RCC 7860 (cell line): ENCODE measurements at places on chromosomes 11 and 22.
A peak's percentile ranks its signal among the peaks of the same experiment; 100 is the strongest.

- DNase-seq = no peak
Observed at GRCh38 chr22:35785181-35785923, 67.7 kb downstream of the APOL5 start.

GRCh38 chr11:75714211-75714610, 3.4 kb upstream of the MOGAT2 start:
- DNase-seq = no peak

DNA sequence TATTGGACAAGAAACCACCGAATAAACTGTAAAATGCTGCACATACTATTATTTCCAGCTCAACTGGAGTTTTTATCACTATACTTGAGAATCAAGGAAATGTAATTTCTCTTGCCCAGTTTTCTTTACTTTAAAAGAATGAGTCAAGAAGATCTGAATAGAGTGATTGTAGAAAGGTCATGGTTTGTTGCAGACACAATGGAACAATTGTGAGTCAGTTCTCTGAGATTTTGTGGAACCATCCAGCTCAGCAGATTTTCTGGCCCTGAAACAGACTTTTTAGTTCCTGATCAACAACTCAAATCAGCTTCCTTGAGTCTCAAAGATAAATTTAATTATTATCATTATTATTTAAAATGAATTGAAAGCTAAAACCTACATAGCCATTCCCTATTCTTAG, 1.3 kb downstream of the TCN1 start:
- peak; percentile 18 for DNase-seq

DNA sequence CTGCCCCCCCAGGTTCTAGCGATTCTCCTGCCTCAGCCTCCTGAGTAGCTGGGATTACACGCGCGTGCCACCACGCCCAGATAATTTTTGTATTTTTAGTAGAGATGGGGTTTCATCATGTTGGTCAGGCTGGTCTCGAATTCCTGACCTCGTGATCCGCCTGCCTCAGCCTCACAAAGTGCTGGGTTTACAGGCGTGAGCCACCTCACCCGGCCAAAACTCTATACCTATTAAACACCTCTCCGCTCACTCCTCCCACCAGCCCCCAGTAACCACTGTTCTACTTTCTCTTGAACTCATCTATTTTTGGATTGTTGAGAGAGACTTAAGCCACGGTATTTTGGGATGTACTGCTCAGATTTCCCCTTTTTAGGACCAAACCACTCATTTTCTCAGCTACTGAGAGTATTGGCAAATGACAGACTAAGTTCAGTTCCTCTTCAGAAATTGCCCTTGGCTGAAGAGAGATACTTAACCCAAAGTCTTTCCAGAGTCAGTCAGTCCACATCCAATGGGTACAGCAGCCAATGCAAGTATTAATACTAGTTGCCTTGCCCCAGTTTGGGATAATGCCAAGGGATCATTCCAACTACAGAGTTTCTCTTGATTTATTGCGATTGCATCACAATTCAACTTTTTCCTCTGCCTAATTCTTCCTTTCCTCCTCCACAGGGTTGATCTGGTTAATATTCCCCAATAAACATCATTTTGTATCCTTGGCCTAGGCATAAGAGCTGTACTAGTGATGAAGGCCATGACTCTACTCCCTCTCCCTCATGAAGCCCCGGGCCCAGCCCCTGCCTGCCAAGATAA, 36.8 kb upstream of the CSTF3 start:
- DNase-seq = no peak

GRCh38 chr11:78281511-78281910, 92.8 kb downstream of the USP35 start:
- DNase-seq = no peak

DNA sequence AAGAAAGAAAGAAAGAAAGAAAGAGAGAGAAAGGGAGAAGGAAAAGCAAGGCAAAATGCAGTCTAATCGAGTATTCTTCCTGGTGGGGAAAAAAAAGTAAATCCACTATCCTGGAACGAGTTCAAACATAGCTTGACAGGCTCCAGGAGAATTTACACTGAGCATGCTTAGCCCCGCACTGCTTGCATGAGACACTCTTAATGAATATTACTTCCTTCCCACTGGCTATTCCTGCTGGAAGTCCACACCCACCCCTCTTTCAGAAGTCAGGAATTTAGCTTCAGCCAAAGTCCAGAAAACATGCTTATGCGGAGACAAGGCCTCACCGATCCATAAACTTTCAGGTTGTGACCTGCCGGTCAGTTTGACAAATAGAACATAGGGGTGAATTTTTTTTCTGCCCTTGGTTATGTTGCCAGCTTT, 251.8 kb upstream of the BLID start:
- DNase-seq = no peak

DNA sequence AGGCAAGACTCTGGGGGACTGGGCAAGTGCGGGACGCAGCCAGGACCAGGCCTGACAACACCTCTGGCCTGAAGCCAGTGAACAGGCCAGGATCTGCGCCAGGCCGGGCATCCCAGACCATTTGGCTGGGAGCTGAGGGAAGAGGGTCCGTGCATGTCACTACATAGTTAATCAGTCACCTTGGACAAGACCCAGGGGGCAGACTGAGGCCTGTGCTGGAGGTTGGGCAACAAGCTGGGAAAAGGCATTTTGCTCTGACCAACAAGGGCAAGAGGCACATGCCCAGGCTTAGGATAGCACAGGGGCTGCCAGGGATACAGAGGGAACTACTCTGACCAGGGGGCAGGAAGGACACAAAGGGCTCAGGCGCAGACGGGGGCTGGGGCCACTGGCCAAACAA, 7.0 kb upstream of the CHADL start:
- no peak for DNase-seq

DNA sequence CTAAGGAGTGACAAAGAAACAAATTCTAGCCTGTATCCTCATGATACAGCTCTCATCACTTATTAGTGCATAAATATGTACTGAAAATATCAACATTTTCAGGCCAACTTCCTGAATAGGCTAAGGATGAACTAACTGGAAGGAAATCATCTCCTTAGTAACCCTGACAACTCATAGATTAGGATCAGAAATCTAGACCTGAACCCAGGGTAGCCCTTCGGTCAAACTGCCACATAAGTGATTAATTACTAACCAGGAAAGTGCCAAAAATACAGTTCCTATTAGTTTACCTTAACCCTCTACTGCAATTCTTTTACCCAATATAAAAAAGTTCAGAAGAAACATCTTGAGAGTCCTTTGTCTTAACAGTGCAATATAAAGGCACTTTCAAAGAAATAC, 40.0 kb downstream of the AMBRA1 start:
- DNase-seq = peak; percentile 54

- DNase-seq = no peak
Observed at GRCh38 chr11:71384561-71384960, 63.6 kb downstream of the DHCR7 start.

GRCh38 chr11:47917599-47918369, 62.6 kb upstream of the PTPRJ start:
- DNase-seq = peak; percentile 15

- no peak for DNase-seq
Observed at GRCh38 chr11:98456308-98456680, 564.5 kb upstream of the CNTN5 start.

GRCh38 chr11:60771879-60772525, 13.1 kb upstream of the MS4A10 start:
- DNase-seq = no peak

DNA sequence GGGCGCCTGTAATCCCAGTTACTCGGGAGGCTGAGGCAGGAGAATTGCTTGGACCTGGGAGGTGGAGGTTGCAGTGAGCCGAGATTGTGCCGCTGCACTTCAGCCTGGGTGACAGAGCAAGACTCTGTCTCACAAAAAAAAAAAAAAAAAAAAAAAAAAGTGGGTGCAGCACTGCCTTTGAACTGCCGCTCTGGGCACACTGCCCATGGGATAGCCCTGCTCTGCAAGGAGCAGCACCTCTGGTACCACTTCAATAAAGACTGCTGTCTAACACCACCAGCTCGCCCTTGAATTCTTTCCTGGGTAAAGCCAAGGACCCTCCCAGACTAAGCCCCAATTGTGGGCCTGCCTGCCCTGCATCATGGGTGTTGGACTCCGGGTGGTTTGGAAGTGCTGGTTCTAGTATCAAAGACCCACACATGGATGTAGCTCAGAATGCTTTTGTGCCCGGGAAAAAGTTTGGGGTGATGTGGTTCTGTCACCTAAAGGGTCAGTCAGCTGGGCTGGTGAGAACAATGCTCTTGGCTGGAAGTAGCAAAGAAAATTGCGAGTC, 444.3 kb downstream of the TBC1D22A start:
- no peak for DNase-seq

- no peak for DNase-seq
Observed at GRCh38 chr11:116510166-116510565, 262.6 kb downstream of the BUD13 start.

DNA sequence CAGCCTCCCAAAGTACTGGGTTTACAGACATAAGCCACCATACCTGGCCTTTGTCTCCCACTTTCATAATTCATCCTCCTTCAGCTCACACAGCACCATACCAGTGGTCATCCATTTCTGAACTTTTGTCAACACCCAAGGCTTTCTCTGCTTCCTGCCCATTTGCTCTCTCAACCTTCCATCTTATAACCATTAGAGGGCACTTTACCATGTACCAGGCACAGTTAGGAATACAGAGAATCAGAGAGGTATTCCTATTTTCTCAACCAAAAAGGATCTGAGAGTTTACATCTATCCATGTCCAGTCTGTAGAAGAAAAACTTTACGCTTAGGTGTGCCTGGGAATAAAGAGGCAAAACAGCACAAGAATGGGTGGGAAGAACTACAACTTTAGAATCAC, 397.6 kb downstream of the BUD13 start:
- DNase-seq = no peak

DNA sequence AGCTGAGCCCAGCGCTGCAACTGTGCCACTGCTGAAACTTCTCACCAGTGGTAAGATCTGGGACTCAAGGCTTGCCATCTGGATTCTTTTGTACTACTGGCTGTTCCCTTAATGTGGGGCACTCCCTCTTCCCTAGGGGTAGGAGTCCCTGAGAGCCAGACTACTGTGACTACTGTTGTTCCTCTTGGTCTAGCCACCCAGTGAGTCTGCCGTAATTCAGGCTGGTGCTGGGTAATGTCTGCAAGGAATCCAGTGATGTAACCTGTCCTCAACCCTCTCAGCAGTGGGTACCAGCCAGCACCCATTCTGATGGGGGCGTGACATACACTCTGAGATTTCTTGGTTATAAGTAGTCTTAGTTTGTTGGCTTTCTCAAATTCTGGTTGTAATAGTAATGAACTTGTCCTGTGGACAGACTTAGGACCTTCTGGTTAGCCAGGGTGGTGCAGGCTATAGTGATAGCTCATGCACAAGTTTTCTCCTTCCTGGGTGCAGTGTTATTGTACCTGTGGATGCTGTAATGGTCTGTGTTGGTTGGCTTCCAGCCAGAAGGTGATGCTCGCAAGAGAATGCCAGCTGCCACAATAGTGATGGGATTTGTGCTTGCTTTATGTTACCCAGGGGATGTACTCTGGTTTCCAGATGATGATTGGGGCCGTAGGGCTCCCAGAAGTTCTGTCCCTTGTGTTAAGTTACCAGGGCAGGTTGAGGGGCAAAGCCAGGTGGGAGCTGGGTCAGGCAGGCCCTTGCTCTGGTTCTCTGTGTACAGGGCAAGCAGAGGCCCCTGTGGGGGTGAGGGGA, 65.5 kb downstream of the ARHGAP42 start:
- DNase-seq = no peak

GRCh38 chr22:29332886-29333496, 17.5 kb upstream of the RASL10A start:
- no peak for DNase-seq

DNA sequence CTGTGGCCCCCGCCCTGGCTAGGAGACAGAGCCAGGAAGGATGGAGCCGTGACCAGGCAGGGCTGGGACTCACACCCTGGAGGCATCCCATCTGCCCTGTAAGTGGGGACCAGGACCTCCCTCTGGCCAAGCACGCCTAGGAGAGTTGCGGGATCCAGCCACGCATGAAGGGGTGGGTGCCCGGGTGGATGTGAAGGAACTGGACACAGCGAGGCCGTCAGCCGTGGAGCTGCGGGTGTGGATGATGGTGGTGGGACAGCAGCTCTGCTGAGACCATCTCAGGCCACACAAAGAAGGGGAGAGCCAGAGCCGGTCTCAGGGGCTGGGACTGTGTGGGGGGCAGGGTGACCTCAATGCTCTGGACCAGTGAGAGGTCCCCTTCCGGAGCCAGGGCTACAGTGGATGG, 746.4 kb downstream of the BRD1 start:
- DNase-seq = no peak

- no peak for DNase-seq
Observed at GRCh38 chr11:69892986-69893555, 73.9 kb upstream of the FGF3 start.

GRCh38 chr22:31637447-31637890, 24.5 kb downstream of the PISD start:
- peak; percentile 57 for DNase-seq

- no peak for DNase-seq
Observed at GRCh38 chr11:117687776-117688175, 109.2 kb downstream of the DSCAML1 start.

- DNase-seq = no peak
Observed at GRCh38 chr11:134207538-134208239, 16.1 kb downstream of the NCAPD3 start.

DNA sequence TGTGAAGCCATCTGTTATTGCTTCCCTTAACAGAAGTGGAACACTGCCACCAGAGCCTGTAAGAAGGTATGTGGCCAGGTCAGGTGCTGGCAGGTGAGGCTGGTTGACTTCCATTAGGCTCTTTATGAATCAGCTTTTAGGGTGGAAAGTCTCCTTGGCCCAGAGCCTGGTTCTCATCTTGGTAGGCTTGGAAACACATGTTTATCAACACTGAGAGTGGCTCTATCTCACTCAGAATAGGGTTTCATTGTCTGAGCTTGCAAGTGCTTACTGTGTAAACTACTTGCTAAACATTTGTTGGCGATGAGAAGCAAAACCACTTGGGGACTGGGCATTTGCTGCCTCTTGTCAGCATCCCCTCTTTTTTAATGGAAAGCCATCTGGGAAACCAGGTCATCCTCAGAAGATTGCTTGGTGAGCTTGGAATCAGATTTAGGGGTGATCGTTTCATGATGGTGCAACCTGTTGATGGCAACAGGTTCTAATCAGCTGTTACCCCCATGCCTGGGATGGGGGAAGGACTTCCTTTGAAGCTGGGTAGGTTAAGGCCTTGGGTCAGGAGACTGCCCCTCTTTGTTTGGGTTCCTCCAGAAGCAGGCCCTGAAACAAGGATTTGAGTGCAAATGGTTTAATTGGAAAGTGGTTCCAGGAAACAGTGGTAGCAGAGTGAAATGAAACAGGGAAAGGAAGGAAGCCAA, 75.0 kb upstream of the AMPD3 start:
- no peak for DNase-seq

- DNase-seq = no peak
Observed at GRCh38 chr11:21628641-21629040, 564.2 kb upstream of the ANO5 start.

- DNase-seq = no peak
Observed at GRCh38 chr11:31422703-31423102, 53.0 kb downstream of the DNAJC24 start.

- DNase-seq = no peak
Observed at GRCh38 chr11:96235751-96236150, 107.2 kb downstream of the MAML2 start.

GRCh38 chr11:128290106-128290840, 297.1 kb downstream of the ETS1 start:
- peak; percentile 55 for DNase-seq
